Activated CD4-positive, alpha-beta T cell treated with anti-CD3 and anti-CD28 coated beads, Interleukin-2, amount 10 ng/mL, durations not matched to agents 7 days and 5 days (primary cell): ENCODE measurements at places on chromosomes 12 and 14.

DNA sequence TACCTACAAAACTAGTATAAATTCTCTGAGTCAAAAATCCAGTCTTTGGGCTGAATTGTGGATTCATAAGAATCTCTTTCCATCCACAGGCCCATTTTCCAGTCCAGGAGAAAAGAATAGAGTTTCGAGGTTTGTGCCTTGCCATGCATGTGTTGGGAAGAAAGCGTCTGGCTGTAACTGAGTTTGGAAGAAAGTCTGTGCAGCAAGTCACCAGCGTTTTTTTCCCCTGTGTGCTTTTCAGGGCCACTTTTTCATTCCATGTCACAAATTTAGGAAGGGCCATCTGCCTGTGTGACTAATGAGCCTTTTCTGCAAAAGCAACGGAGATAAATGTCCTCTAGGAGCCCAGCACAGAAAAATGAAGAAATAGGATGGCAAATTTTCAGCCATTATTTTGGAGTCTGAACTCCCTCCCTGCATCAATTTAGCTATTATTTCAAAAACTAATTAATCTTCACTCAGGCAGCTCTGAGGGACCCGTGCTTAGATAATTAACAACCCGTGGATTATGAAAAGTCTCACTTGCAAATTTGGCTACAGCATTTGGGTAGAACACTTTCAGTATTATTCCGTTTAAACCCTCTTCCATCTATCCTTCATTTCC, 261.5 kb downstream of the SUDS3 start:
- DNase-seq: no peak

- no peak for DNase-seq
Observed at GRCh38 chr12:46158501-46158900, 110.3 kb downstream of the SLC38A1 start.

DNA sequence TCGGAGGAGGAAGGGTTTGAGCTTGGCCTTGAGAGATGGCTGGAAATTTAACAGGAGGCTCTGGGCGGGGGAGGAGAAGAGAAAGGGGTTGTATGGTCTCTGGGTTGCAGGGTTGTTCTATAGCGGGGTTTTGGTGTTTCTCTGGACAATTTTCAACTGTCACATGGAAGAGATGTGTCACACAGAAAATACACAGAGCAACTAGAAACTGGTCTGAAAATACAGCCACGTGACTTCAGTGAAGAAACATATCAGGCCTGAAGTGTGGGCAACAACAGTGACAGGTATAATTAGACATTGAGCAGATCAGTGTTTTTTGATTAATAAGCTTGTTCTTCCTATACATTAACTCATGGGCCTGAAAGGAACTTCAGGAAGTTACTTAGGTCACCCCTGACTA, 205.3 kb upstream of the HMGA2 start:
- no peak for DNase-seq

- no peak for DNase-seq
Observed at GRCh38 chr14:94897082-94897481, 127.2 kb upstream of the GSC start.

GRCh38 chr12:29343022-29343799, 37.8 kb downstream of the ERGIC2 start:
- no peak for DNase-seq

- DNase-seq: no peak
Observed at GRCh38 chr12:24854908-24855307, 94.0 kb downstream of the BCAT1 start.

DNA sequence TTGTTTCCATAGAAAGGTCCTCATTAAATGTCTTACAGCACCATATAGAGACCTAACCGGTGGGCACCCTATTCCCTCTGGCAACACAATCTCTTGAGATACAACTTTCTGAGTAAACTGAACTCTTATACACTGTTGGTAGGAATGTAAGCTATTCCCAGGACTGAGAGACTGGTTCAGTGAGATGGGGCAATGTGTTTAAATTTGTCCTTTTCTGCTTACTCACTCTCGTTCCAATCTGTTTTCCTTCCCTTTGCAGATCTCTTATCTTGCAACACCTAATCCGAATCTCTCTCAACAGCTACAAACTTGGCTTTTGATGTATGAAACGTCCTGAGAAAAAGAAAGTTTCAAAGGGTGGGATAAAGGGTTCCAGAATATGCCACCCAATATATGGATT, 26.1 kb upstream of the ETV6 start:
- no peak for DNase-seq

DNA sequence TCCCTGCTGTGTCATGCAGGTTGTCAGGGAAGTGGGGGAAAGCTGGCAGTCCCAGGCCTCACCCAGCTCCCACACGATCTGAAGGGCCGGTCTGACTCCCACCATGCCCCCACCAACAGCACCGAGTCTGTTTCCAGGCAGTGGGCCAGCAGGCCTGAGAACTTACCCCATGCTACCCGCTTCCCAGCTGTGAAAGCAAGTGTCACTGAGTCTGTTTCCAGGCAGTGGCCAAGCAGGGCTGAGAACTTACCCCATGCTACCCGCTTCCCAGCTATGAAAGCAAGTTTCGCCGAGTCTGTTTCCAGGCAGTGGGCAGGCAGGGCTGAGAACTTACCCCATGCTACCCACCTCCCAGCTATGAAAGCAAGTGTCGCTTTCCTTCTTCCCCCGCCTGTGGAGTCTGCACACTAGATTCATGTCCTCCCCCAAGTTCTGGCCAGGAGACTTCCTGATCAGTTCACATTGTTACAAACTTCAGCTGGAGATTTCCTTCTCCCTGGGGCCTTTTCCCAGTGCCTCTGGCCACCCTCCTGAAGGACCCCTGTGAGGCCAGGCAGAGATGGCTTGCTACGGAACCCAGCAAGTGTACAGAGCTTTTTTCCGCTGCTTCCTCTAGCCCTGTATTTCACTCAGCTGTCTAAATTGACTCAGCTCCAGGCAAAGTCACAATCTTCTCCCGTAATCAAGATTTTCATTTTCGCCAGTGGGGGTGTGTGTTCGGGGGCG, 435.4 kb downstream of the TMTC2 start:
- no peak for DNase-seq

DNA sequence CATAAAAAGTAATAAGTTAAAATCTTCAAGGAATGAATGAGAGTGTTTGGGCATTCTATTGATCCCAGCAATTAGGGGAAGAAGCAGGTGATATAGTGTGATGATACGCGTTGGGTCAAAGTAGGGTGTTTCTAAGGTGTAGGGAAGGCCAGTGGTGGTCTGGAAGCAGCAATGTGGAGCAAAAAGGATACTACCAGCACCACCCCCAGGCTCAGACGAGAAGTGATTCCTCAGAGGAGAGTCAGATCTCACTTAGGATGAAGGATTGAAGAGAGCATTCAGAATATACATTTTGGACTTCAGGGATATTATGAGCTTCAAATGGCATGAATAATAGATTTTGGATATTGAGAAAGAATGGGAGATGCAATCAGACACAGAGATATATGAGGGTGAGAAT, 497.6 kb downstream of the RMST start:
- no peak for DNase-seq

DNA sequence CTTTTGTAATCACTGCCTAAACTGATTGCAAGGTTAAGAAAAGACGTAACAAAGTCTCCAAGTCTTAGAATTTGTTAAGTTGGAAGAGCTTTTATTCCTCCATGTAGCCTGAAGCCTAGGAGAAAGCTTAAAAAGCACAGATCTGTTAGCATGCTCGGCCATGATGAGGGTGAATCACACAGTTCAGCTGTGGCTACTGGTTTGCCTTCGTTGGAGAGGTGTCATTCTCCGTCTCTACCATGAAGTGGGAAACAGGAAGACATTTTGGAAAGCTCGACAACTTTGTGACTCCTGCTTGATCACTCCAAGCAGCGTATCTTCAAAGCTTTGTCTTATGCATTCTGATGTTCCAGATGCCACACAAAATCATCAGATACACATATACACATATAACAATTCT, 27.1 kb downstream of the DCP1B start:
- no peak for DNase-seq

- DNase-seq: no peak
Observed at GRCh38 chr14:68113343-68113930, 293.9 kb downstream of the RAD51B start.

- DNase-seq: no peak
Observed at GRCh38 chr12:55839345-55840140, 3.2 kb downstream of the MMP19 start.

DNA sequence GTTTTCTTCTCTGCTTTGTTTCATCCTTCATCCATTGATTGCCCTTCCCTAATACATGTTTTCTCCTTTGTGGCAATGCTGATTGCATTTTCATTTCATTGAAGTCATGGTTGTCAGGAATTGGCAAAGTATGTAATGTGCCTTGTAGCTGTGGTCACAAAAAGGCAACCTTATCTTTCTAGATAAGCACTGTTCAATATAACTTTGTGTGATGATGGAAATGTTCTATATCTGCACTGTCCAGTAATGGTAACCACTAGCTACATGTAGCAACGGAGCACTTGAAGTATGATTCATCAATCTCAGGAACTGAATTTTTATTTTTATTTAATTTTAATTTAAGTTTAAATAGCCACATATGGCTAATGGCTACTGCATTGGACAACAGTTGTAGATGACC, 79.8 kb downstream of the PCNX1 start:
- no peak for DNase-seq

DNA sequence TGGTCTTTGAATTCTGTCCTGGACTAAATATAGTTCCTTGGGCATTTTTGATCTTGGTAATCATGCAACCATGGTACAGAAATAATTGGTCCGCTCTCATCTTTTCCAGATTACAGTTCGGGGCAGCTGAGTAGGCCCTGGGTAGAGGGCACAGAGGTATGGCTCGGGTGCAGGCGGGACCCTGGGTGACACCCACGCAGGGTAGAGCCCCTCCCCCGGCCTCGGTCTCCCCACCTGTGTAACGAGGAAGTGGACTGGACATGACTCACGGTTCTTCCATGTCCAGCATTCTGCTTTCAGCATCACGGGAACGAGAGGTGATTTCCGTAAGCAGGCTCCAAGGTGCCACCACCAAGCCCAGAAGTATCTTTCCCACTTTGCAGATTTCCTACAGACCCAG, 91.0 kb upstream of the DIO3 start:
- DNase-seq: no peak

DNA sequence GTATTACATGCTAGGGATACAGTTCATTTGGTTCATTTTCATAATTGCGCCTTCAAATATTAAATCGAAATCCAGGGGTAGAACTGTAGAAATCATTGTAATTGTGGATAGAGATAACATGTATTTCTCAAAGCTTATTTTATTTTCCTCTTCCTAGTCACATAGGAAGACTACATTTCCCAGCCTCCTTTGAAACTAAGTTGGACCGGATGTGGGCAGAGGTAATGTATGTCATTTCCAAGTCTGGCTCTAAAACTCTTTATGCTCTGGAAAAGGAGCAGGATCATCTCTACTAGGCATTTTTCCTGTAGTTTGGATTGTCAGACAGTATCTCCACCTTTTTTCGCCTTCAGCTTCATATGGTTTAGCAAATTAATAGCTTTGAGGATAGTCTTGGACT, 70.1 kb upstream of the CRY1 start:
- DNase-seq: no peak

DNA sequence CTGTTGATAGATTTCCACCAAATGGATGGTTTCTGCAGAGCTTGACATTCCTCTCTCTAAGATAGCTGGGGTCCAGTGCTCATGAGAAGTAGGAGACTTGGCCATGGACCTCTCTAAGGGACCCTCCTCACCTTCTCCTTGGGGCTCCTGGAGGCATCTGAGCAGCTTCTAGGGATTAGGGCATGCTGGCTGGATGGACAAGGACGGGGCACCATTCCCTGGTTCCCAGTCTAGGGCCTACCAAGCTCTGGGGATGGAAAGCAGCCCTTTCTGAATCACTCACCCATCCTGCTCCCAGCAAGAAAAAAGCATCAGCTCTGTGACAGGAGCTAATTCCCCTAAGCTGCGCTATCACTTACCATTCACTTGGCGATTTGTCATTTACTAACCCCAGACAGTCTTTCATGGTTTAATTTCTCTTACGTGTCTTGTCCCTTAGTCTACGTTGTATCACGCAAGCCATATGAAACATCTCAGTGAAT, 39.5 kb downstream of the VWF start:
- DNase-seq: no peak

DNA sequence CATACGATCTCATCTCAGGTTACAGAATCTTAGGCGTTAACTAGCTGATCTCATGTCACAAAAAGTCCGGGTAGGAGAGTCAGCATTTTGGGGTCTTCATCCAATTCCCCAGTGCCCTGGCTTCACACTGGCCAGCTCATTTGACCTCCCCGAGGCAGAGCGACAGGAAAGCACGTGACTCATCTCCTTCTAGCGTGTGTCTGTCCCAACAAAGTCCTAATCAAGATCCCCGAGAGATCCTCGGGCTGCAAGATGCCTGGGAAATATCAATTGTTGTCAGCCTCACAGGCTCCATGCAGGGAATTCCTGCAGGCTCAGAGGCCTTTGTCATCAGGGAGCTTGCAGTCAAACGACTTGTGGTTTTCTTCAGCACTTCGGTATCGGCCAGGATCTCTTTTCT, 57.5 kb downstream of the ZNF664 start:
- no peak for DNase-seq

DNA sequence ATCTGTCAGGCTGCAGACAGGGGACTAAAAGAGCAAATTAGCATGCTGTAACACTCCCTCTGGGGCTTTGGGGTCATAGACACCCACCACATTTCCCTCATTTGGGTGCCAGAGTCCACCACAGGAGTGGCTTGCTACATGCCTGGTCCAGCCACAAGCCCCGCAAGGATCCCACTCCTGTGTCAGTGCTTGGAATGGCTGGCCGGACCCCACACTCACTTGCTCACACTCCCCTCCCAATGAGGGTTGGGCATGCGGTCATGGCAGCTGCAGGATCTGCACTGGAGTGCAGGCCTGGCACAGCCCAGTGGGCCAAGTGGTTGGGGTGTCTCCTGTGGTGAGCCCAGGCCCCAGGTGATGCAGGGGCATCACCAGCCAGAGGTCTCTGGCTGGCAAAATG, 59.9 kb downstream of the TSPAN19 start:
- no peak for DNase-seq

DNA sequence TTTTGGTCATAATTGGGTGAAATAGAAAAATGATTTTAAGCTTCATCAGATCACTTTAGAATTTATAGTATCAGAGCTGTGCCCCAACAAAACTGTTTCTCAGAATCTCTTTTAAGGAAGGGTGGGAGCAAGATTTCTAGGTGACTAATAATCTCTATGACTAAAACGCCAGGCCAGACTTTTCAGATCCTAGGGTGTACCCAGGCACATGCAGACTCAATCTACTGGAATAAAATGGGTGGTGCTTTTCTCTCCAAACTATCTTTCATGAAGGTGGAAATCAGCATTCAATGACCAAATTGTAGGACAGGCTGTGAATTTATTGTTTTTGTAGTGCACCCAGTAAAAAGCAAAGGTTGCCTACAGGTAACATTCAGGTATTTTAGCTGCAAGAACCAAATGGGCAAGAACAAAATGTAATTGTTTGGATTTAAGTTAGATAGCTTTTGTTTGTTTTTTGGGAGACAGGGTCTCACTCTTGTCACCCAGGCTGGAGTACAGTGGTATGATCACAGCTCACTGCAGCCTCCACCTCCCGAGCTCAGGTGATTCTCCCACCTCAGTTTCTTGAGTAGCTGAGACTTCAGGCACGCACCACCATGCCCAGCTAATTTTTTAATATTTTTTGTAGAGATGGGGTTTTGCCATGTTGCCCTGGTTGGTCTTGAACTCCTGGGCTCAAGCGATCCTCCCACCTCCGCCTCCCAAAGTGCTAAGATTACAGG, 49.5 kb downstream of the PPP2R5C start:
- no peak for DNase-seq
